GM12892 (cell line): ENCODE measurements at places on chromosomes 4 and X.

- no peak for DNase-seq
Observed at GRCh38 chr4:113555868-113556267, 205.7 kb downstream of the CAMK2D start.

- no peak for DNase-seq
Observed at GRCh38 chr4:153409412-153409811, 56.7 kb upstream of the TMEM131L start.

GRCh38 chr4:118270492-118270891, 82.3 kb downstream of the PRSS12 start:
- no peak for DNase-seq

DNA sequence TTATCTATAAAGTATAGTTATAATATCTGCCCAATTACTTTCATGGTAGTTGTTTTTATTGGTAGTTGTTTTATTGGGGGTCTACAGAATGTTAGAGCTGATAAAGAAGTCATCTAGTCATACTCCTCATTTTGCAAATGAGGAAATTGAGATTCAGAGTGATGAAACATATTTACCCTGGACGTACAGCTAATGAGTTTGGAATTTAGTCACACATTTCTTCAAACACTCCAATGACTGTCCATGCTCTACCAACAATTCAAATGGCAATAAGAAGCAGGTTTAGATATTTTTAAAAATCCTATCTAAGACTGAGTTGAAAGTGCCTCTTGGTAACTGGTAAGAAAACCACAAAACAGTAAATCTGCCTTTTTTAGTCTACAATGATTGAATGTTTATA, 98.2 kb downstream of the MAGEC1 start:
- DNase-seq, result no peak

GRCh38 chr4:169079942-169080827, 70.1 kb upstream of the CBR4 start:
- DNase-seq, result peak; percentile 40

DNA sequence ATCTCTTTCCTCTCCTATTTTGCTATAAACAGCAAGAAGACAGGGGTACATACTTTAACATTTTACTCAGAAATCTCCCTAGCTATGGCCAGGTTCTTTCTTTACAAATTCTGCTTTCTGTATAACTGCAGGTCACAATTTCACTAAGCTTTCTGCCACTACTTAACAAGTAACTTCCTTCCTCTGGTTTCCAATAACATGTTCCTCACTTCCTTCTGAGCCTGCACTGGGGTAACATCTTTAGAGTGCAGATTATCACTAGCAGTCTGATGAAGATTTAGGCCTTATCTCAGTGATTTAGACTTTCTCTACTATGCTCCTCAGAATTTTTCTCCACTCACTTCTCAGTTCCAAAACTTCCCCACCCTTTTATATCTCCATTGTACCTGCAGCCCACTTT, 1930.5 kb upstream of the AGA start:
- no peak for DNase-seq

DNA sequence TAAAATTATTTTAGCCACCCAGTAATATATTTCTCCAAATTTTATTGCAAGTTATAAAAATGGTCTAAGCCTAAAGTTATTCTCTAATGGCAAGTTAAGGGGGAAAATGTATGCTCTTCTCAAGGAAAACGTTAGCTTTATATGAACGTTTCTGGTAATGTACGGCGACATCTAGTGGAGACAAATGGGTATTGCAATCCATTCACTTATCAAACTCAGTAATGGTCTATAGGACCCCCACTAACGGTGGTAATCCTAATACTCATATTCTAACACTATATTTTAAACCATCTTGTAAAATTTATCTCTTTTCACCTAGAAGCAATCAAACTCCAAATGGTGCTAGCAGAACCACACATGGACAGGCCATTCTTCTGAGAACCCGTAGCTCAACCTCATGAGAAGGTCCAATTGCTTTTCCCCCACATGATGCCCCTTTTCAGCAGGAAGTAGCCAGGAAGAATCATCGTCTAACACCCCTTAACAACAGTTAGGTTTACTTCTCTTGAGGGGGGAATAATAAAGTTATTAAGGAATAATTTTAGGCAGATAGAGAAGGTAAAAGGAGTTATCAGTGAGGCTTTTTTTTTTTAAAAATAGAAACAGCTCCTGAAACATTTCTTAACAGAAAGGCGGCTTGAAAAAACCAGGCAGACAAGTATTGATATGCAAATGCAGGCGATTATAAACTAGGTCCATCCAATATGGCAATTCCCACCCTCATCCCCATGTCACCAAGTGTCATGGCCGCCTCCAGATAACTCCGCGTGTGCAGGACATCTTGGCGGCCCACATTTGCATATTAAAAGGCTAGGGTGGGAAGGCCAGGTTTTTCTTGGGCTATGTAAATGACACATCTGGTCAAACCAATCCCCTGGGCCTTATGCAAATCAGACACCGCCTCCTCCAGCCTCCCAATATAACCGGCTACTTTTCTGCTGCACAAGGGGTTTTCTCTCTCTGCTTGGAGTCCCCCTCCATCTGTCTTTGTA, 35.0 kb downstream of the NUDT11 start:
- no peak for DNase-seq

GRCh38 chr4:624705-625590, at the start of gene PDE6B:
Gene PDE6B, plus strand, starts transcription at chr4:625573. Its CDS starts 54 bp downstream, at chr4:625627.
- DNase-seq, result no peak

DNA sequence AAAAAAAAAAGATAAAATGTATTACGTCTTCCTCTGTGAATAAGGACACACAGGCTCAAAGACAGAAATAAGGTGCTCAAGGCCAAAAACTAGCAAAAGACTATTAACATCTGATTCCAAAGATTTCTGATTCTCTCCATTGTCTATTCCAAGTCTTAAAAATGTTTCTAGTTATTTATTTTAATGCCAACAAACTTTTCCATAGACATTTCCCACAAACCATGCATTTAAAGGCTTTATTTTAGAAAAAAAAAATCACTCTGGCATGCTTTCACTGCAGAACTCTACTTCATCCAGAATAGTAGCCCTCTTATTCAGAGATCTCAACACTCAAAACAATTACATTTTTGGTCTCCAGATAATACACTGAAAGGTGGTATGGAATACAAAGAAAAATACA, 545.0 kb upstream of the TENM3 start:
- no peak for DNase-seq

DNA sequence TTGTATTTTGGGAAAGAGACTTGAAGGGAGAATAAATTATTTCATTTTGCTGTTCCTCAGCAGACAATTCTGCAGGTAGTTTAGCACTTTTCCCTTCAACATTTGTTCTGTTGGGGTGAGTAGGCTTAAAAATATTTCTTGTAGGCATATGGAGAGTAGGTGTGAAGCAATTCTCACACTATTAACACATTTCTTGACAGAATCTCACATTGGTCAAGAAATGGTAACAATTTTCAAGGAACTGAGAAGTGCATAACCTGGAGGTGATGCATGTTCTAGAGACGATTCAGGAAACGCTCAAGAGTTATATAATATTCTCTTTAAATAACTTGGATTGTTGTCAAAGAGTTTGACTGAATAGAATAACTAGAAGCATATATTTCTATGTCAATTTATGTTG, 658.2 kb downstream of the STIM2 start:
- DNase-seq, result no peak

DNA sequence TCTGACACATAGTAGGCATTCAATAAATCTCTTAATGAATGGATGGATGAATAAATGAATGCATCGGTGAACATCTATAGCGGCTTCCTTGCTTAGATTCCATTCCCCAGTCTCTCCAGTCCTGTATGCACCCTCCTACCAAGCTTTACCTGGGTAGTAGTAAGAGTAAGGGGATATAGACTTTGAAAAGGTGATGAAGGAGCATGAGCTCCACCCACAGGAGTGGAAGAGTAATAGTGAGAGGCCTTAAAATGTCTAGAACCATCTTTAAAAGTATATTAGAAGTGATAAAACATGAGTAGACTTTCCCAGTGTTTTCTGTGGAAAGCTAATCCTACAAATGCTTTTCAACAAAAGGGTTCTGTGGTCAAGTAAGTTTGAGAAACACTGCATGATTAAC, 35.5 kb upstream of the GPC3 start:
- no peak for DNase-seq

- DNase-seq, result no peak
Observed at GRCh38 chr4:102593147-102593546, 92.0 kb downstream of the NFKB1 start.

DNA sequence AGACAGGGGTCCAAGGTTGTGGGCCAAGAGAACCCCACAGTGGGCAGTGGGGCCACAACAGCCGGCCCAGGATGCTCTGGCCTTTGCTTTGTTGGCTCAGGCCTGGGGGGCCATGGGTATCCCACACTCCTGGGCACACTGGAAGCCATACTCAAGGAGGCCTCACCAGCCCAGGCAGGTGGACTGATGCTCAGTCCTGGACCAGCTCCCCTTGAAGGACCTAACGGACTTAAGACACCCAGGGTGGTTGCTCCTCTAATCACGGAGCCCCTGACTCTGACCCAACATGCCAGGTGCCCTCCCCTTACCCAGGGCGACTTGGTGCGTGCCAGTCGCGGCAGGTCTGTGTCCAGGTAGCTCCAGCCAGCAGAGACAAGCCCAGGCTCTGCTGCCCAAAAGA, 50.8 kb downstream of the ZFYVE28 start:
- no peak for DNase-seq

DNA sequence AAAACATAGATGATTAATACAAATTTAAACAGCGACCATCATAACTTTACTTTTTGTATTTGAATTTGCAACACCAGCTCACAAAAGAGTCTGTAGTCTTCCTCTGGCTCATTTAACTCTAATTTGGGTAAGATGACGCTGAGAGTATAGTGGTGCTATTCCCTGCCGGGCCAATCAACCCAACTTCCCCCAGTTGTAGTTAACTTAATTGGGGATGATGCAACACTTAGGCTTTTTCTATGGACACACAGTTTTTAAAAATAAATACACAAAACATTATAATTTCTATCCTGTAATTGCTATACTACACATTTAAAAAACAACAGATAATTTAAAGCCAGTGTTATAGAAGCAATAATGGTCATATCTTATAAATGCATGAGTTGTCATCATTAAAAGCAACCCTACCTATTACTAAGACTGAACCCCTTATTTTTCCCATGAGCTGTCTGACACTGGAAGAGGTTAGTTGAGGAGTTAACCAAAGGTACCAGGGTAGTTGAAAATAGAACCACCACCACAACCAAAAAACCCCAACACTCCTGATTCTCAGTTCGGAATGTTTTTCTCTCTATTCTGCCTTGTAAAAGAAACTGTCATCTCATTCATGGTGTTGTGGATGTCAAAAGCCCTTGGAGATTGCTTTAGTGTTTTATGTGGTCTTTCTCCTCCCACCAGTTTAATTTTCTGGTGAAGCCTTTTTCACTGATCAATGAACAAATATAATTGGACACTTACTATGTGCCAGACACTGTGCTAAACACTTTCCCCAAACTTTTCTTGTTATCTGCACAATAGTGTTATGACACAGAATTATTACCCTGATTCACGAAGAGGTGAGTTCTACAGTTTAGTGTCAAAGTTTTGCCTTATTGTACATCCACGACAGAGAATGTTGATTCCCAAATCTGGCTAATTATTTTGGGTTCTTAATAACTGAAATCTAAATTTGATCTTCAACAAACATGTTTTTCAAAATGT, 61.5 kb upstream of the RAPGEF2 start:
- no peak for DNase-seq

DNA sequence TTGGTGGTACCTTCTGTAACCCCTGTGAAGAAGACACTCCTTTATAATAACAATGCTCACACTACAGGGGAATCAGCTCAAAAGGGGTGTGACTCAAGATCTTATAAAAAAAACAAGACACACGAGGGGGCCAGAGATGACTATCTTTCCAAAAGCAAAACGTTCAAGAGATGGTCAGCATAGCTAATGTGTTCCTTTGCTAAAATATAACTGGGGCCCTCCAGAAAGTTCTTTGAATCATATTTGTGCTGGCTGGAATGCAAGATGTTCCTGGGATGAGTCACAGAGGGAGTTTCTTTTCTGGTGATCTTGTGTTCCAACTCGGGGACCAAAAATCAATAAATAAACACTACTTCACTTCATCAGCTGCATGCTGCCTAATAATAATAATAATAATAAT, 46.5 kb downstream of the RAI2 start:
- DNase-seq, result no peak

DNA sequence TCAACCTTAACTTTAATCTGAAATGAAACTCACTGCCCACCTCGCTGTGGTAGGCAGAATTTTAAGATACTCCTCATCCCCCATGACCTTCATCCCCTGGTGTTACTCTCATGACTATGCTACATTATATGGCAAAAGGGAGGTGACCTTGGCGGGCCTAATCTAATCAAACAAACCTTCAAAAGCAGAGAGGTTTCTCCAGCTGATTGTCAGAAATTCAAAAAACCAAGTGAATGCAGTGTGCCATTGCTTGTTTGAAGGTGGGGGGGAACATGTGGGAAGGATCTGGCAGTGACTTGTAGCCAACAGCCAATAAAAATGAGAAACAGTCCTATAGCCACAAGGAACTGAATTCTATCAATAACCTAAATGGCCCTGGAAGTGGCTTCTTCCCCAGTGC, 48.5 kb downstream of the KLHL8 start:
- DNase-seq, result no peak

DNA sequence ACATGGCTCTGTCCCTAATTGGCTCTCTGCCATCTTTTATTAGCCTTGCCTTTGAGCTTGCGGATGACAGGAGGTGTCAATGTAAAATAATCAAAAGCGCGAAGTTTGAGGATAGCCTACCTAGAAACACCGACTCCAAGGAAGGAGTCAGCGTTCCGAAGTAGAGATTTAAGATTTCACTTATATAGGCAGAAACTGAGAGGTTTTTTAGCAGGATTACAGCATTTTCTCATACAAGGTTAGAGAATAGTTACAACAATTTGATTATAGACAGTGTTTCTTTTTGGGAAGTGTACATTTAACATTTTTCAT, 499 bp upstream of the NFXL1 start:
- DNase-seq, result no peak

- DNase-seq, result no peak
Observed at GRCh38 chr4:44017422-44017739, 431.2 kb downstream of the KCTD8 start.
